ENCODE measurements at places on chromosomes 3 and 15.

DNA sequence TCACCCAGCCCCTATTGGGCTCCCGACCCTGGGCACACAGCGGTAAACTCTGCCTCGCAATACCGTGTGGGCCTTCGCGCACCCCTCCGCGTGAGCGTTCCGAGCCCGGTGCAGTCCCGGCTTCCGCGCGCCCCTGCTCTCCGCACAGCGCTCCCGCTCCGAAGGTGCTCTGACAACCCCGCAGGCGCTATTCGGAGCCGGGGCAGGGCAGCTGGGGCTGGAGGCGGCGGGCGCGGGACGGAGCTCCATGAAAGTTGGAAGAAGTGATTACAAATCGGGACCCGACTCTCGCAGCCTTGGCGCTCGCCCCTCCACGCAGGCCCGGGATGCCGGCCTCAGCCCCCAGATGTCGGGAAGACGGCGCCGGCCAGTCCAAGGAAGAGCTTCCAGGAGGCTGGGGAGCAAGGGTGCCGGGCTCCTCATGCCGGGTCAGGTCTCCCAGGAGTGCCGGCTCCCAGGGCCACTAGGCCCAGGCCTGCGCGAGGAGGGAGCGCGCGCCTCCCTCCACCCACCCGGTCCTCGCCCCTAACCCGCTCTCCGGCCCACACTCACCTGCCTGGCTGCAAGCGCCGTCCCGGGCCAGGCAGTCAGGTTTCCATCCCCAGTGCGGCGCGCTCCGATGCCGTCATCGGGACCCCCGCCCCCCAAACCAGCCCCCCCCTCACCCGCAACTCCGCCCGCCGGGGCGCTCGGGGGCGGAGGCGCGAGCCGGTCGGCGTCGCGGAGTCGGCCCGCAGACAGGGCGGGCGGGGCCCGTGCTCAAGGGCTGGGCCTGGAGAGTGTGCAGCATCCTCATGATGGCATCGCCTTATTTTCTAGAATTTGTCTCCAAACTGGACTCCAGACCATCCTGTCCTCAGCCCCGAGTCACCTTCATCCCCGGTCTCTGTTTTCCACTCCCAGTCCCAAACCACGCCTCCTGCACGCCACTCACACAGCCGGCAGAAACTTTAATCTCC lies at the start of gene KIF7:
KIF7 (minus strand) TSS at position 621 of the 959 bp plus-strand sequence. CDS start 2,537 bp downstream, outside the sequence.
- no peak for DNase-seq

- DNase-seq: no peak
These were observed 21.6 kb downstream of the BDH1 start for GRCh38 chr3:197533927-197534725.

GRCh38 chr15:49644364-49644794 lies 23.5 kb downstream of the DTWD1 start:
- DNase-seq: no peak

GRCh38 chr3:21944251-21944650 lies 193.2 kb upstream of the ZNF385D start:
- DNase-seq: no peak

DNA sequence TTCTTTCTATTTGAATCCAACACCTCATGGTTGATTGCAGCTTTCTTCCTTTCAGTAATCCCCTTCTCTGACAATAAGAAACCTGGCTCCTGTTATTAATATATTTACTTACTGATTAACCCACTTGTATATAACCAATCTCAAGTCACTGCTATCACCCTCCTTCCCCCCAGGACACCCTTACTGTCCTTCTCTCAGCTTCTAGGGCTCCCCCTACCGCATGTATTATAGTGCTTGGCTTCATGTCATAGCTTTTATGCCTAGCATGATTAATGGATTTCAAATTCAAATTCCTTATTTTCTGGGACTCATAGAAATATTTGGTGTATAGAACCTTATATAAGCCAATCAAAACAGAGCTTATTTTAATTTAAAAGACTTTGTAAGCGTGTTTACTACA lies 75.7 kb upstream of the BNIP2 start:
- no peak for DNase-seq

DNA sequence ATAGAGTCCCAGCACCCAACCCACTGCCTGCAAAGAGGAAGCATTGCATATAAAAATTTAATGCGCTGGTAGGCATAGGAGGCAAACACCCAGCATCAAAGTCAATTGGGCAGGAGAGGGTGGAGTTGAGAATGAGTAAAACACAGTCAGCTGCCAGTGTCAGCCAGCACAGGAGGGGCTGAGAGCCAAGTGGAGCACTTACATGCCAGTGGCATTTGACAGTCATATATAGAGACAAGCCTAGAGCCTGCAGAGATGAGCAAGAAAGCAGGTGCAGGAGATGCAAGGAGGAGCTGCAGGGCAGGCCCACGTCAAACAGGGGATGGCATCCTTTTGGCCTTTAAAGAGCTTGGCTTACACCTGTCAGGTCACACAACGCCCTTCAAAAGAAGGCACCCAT lies 27.6 kb upstream of the ZFAND6 start:
- DNase-seq: no peak

DNA sequence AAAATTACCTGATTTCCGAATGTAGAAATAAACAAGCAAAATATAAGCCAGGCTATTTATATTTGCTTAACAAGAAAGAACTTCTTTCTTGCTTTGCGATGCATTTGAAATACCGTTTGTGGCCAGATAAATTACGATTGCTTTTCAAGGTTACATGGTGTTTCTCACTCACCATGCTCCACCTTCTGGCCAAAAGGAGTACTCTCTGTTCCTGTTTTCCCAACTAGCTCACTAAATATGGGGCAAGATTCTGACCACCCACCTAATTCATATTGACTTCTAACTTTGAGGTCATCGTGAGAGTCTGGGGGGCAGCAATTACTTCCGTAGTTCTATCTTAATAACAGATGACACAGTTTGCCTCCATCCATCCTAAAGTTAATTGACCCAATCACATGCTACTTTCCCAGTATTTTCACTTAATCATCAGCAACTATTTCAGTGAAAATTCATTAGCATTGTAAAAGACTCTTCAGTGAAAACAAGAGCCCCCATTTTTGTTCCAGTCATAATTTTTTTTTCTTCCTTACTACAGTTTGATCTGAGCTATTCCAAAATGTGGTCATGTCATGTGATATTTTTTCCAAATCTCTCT lies 25.9 kb downstream of the ACP3 start:
- DNase-seq: no peak

GRCh38 chr15:78063217-78063616 lies 14.3 kb downstream of the TBC1D2B start:
- DNase-seq: no peak

DNA sequence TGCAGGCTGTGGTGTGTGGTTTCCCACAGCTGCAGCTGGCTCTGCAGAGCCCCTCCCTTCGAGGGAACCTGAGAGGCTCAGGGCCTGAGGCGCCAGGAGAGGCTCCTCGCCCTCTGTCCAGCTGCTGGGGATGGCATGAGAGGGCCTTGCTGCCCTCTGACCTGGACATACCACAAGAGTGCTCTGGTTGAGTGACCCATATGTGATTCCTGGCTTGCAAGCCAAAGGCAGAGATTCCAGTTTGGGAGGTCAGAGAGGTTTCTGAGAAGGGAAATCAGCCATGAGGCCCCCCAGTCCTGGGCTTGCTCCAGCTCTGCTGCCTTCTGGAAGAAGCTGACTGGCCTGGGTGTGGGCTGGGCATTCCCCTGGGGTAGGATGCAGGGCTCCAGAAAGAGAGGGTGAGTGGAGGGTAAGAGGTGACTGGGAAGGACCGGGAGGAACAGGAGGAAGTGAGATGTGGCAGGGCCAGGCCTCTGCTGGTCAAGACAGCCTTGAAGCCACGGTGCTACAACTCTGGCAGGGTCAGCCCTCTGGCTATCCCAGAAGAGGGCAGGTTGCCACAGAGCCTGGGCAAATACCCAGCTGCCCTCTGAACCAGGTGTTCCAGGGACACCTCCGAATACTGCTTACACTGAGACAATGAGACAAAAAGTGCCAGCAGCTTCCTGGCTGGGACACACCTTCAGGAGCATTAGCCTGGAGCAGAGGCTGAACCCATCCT lies 16.0 kb upstream of the SRP14 start:
- no peak for DNase-seq

DNA sequence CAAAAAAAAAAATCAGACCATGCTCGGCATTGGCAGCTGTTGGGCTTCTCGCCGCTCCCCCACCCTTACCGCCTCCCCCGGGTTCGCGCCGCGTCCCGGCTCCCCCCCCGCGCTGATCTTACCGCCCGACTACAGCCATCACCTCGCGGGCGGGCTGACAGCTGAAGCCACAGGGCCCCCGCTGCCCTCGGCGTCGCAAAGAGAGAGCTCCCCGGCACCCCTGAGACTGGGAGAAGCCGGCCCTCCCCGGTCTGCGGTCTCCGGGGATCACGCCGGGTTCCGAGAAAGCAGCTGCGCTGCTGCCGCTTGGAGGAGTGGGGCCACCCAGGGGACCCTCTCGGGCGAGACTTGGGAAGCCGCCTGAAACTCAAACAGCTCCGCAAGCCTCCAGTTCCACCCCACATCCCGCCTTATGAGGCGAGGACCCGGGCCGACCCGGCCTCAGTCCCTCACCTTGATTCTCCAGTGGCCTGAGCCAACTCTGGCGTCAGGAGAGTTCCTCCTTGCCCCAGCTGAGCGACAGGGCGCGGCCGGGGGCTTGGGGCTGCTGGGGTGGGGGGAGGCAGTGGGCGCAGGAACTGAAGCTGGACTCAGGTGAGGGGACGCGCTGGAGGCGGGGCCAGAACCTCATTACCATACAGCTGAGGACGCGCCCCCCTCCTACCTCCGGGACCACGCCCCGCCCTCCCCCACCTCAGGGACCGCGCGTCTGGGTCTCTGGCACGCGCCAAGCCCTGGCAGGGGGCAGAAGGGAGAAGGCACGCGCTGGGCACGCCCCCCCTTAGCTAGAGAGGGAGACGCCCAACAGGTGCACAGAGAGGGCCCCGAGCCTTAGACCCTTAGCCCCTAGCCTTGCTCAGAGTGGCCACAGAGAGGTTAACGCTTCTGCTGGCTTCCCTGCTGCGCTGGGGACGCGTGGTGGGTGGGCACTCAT lies 1.0 kb upstream of the DLL4 start:
- no peak for DNase-seq

DNA sequence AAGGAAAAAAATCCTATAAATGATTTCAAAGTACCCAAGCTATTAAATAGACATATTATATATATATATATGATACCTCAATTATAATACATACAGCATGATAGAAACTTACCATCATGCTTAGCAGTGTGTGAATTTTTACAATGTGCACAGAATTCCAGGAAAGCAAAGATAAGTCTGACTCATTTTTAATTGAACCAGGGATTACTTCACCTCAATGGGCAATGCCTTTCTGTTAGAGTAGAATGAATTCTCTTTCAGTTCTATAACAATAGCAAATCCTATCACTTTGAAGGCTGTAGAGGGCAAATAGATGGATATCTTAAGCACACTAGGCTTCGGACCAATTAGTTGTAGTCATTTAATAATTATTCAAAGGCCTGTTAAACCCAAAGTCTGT lies 54.8 kb upstream of the P3H2 start:
- DNase-seq: no peak

- DNase-seq: no peak
These were observed 502 bp downstream of the DPH3 start for GRCh38 chr3:16264174-16264707.

- no peak for DNase-seq
These were observed 9.4 kb downstream of the ELP6 start for GRCh38 chr3:47504113-47504512.

DNA sequence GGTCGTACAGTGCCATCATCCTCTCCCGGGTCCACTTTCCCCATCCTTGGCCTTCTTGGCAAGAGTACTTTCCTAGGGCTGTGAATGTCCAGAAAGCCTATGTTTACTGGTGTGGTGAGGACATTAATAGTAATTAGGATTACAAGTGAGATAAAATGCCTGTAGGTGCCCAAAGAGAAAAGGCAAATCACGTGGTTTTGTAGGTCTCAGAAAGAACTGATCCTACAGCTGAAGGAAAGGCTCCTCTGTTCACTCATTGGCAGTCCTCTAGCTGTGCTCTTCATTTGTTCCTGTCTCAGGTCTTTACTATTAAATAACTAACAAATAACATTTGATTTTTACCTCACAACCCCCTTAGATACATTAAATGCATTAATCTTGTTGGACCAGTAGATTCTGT lies 220.1 kb upstream of the CBLB start:
- DNase-seq: no peak

DNA sequence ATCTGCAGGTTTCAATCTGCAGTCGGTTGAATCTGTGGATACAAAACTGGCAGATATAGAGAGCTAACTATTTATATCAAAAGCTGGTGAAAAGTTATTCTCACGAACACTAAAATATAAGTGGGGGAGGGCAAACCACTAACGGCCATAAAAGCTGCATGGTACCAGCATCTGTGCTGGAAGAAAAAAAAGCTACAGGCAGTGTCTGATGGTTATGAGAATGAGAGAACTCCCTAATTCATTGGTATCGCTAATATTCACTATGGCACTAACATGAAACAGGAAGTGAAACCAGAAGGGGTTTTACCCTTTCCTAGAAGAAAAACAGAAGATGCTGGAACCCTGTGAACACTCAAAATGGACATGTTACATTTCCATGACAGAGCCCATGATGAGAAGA lies 15.9 kb downstream of the CEP70 start:
- no peak for DNase-seq

- no peak for DNase-seq
These were observed 22.1 kb upstream of the TJP1 start for GRCh38 chr15:29844290-29844903.

DNA sequence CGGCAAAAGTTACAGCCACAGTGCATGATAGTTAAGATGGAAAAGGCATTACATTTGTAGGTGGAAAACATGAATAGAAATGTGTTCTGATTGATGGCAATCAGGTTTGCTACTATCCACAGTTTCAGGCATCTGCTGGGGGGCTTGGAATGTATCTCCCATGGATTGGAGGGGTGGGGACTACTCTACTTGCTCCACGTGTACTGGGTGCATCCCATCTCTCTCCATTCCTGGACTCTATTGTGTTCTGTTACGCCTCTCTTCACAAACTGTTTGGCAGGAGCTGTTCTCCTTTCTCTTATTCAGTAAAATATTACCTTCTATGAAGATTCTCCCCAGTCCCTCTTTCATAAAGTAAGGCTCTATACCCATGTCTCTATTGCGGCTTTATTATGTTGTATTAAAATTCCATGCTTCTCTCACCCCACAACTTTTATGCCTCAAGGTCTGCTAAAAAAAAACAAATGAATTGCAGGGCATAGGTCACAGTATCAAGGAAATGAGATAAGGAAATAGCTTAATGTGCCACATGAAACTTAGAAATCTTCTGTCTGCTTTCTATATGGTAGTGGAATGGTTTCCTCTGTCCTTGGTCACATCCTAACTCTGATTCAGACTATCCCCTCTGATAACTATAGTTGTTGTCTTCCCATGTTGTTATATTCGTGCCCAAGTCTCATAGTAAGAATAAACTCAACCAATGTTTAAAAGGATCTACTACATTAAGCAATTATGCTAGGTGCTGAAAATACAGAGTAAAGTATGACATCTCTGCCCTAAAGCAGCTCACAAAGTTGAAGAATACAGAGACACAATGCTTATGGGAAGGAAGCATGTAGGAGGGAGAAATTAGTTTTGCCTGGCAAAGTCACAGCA lies 43.2 kb downstream of the LRRFIP2 start:
- no peak for DNase-seq

- DNase-seq: no peak
These were observed 72.7 kb upstream of the LRTM1 start for GRCh38 chr3:55000546-55000945.
